ENCODE measurements at places on chromosomes 4 and X.

DNA sequence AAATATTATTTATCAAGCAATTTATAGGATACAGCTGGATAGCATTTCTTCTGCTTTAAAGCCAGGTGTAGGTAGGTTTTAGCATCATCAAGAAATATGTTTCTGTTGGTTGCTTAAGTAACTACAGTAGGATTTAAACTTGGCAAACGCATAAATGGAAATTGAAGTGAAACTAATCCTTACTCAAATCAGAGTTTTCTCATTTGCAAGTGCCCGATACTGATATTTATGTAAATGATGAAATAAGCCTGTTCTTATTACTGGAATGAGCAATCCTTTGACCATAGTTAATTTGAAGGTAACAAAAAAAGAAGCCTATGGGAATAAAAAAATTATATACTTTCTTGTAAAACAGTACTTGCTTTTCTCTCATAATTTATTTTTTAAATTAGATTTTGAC, 23.2 kb upstream of the PIGA start:
- DNase-seq = no peak

DNA sequence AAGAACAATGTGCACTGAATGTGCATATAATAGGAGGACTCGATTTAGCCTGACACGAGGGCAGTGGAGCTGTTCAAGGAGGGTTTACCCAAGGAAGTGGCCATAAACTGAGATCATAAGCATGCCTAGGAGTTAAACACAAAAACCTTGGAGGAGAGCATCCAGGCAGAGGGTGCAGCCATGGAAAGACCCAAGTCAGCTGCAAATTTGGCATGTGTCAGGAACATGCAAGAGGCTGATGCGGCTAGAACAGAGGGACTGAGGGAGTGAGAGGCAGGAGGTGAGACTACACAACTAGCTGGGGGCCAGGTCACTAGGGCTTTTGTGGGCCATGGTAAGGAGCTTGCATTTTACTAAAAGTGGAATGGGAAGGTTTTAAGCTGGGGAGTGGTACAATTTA, 55.6 kb downstream of the PRPS1 start:
- DNase-seq = no peak

DNA sequence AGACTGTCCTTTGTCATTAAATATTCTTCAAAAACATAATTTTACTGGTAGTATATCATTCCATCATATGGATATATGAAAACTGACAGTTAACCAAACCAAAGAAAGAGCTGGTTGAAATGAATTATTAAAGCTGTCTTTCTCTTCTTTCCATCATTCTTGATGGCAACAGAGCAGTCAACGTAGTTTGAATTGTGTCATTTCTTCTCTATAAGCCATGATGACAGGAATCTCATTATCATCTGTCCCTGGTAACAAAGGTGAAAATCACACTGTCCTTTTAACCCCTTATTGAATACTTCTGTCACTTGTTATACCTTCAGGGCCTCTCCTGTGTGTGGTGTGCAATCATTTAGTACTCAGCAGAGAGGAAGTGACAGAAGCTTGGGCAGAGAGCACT, 197.0 kb upstream of the SLITRK2 start:
- DNase-seq = no peak

GRCh38 chr4:106302062-106302438, 14.0 kb downstream of the TBCK start:
- no peak for DNase-seq
